NCI-H226 (cell line): ENCODE measurements at places on chromosomes 3 and 15.

DNA sequence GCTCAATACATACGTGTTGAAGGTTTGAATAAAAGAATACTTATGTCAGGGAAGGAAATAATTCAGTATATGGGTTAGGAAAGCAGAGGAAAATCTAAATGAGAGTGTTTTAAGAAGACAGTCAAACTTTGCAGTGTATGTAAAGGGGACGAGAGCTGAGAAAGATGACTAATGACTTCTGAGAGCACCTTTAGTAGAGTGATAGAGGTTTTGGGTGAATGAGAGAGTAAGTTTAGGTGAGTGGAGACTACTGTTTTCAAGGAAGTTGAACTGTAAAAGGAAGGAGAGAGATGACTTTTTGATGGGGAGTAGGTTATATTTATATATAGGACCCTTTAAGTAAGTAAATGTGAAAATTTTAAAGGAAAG lies 9.4 kb downstream of the TBC1D23 start:
- no peak for DNase-seq

DNA sequence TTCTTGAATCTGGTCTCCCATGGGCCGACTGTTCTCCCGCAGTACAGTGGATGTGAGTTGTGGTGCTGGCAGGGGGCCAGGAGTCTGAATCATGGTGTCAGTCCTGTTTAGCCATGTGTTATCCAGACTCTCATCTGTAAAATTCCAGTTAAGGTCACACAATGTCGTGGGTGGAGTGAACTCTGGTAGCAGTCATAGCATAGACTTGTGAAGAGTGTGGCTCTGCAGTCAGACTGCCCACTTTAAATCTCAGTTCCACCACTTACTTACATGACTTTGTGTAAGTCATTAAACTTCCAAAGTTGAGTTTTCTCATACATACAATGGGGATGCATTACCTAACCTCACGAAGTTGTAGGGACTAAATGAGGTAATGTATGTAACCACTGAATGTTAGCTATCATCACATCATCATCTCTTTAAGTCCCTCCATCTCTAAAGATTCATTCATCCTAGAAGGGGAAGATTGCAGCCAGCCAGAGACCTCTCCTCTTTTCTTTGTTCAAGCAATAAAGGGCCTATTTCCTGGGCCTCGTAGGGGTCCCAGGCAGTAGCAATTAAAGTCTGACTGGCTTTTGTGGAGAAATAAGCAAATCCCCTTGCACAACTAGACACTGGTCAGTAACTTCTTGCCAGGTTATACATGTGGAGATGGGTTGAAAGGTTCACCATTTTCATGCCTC lies 93.9 kb downstream of the PCCB start:
- peak; percentile 55 for DNase-seq

DNA sequence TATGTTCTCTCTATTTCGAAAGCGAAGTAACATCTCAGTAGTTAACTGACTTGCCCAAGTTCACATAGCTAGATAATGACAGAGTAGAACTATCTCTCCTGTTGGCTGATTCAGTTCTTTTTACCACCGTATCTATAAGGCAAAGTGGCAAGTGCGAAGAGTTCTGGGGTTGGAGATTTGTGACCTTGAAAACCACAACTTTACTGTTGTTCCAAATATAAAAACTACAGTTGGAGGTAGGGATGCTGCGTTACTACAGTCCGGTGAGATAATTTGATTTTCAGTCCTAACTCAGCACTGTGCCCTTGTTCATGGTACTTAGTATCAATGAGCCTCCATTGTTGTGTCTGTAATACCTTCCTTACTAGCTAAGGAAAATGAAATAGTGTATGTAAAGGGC lies 71.2 kb upstream of the GOLGA8B start:
- no peak for DNase-seq

- DNase-seq = no peak
Observed at GRCh38 chr3:8520816-8521403, 19.3 kb downstream of the LMCD1 start.

GRCh38 chr3:13235079-13235478 lies 161.8 kb upstream of the IQSEC1 start:
- no peak for DNase-seq

DNA sequence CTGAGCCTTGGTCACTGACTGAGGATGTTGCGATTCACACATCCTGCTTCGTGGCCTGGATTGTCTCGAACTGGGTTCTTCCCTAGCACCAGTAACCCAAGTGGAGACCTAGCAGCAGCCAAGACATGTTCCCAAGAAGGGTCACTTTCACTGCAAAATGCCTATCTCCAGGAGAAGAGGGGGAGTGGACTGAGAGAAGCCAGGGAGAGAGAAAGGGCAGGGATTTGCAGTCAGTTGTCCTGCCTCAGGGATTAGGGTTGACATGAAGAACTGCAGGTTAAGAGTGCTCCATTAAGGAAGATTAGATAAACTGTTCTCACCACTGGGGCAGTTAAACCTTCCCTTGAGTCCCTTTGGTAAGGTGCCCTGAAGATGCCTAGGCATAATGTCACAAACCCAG lies 5.7 kb upstream of the CD276 start:
- no peak for DNase-seq

DNA sequence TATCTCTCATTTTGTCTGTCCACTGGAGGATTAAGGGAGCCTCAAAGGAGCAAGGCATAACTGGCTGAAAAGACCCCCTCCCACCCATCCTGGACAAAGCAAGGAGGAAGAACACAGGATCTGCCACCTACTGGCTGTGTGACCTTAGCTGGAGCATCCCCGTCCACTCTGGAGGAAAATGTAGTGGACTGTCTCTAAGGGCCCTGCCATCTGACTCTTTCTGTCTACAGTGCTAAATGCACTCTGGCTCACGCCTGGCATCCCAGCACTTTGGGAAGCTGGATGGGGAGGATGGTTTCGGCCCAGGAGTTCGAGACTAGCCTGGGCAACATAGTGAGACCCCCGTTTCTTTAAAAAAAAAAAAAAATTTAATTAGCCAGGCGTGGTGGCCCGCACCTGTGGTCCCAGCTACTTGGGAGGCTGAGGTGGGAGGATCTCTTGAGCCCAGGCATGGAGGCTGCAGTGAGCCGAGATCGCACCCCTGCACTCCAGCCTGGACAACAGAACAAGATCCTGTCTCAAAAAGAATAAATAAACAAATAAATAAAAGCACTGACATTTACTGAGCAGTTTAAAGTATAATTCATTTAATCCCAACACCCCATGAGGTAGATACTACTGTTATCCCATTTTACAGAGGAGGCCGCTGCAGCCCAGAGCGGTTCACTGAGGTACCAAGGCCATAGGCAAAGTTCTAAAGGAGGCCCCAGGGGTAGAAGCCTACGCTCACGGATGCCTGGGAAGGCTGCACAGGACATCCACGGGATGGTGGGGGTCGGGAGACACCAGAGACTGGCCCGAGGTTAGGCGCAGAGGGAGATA lies 1.1 kb downstream of the TBC1D2B start:
- no peak for DNase-seq

GRCh38 chr3:30368978-30369377 lies 237.4 kb upstream of the TGFBR2 start:
- peak; percentile 16 for DNase-seq

- no peak for DNase-seq
Observed at GRCh38 chr3:98982351-98982750, 80.9 kb upstream of the DCBLD2 start.

GRCh38 chr15:41940441-41940857 lies 31.9 kb downstream of the EHD4 start:
- DNase-seq = peak; percentile 71

DNA sequence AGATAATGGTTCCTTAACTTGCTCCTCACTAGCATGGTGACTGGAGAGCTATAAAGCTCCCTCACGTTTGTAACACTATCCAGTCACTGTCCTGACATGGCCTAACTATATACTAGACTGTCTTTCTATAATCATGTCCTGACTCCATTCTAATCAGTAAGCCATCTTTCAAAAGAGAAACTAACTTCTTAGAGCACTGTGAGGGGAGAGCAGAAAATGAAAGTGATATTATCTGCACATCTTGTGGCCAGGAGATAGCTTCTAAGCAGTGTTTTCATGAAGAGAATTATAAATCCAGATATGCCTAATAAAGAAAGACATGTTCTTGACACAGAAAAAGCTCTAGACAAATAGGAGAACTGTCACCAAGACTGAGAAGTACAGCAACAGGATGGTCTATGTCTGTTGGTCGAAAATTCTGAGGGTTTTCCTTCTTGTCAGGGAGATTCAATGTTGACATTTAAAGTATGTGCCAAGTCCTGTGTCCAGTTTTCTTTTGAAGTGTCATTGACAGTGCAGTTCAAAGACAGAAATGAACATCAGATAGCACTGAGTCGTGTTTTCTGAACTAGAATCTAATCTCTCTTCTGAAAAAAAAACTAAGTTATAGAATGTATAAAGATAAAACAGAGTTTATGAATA lies 230.6 kb upstream of the PEX5L start:
- no peak for DNase-seq

DNA sequence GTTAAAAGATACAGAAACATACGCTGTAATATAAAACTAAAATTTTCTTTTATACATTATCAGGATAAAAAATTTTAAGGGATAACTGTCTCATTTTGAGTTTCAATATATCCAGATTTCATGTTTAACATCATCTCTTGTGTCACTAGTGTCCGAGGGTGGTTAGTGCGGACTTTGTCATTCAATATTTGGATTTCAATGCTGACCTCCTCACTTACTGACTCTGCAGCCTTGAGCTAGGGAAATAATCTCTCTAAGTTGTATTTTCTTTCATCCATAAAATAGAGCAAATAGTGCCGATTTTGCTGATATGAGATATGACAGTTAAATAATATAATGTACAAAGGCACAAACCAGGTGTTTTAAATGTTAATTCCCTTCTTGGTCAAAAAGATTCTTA lies 203.2 kb downstream of the CPNE4 start:
- no peak for DNase-seq

DNA sequence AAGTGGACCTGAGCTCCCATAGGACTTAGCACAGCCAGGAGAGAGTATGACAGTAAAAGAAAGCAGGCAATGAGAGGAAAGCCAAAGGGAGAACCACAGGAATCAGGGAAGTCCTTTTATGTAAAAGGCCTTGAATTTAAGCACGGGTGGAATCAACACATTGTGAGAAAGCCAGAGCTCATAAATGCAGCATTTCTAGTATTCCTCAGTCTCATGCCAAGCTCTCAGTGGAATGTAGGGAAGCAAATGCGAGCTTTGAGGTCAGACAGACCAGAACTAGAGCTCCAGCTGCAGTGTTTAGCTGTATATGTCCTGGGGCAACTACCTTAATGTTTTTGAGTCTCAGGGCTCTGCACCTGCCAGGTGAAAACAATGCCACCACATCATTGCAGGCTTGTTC lies 132.1 kb upstream of the TRIM42 start:
- no peak for DNase-seq

DNA sequence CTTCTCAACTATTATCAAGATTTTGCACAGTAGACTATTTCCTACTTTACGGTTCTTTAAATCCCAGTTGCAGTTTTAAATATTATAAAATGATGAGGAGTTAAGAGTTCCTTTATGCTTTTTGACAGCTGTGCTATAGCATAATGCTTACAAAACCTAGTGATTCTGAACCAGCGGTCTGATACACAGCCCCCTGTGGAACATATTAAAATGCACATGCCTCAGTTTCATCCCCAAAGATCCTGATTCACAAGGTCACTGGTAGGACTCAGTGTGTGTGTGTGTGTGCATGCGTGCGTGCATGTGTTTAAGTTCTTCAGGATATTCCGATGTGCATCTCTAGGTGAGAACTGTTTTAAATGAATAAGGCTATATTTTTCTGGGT lies 330.1 kb upstream of the TPM1 start:
- DNase-seq = no peak

GRCh38 chr15:50061503-50061902 lies 57.5 kb downstream of the ATP8B4 start:
- no peak for DNase-seq

- DNase-seq = no peak
Observed at GRCh38 chr3:128706086-128706615, 19.8 kb upstream of the RAB7A start.

DNA sequence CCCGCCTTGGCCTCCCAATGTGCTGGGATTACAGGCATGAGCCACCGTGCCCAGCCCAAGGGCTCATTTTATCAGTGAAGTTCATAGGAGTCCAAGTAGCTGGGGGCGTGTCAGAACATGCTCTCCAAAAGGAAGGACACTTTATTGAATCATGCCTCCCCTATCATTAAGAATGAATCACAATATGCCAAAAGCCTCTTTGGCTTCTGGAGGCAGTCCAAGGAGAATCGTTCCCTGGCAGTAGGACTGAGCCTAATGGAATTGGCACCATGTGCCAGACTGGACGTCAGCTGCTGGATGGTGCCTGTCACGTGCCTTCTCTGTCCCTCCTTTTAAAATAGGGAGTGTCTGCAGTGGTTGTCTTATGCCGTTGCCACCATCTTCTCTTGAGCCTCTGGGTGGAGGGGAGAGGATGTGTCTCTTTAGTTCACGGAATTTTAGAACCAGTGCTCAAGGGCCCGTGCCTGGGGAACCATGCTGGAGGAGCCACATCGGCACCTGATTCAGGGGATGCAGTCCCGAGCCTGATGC lies 234.7 kb upstream of the LYSMD4 start:
- peak; percentile 80 for DNase-seq

GRCh38 chr3:188948281-188948996 lies 223.3 kb upstream of the TPRG1 start:
- DNase-seq = peak; percentile 62

DNA sequence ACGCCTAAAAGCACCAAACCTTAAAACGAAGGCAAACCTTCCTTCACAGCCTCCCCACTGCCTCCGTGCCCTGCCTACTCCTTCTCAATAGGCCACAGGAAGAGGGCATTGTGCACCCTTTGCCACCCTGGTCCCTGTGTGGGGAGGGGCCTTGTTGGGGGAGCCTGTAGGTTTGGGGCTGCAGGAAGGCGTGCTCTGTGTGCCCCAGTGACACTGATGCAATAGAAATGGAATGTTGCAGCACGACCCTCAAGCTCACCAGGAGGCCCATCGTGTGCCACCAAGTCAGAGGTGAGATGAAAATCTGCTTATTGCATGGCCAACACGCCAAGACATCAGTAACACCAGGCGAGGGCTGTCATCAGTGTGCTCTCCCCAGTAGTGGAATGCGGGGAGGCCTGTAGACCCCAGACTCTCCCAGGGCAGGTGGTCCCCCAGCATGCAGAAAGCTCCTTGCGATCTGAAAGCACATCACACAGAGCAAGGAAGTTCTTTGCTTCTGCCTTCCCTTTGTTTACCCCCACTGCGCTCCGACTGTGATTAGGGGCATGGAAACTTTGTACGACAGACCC lies 86.2 kb downstream of the ASB7 start:
- DNase-seq = no peak

- peak; percentile 66 for DNase-seq
Observed at GRCh38 chr15:63070681-63071129, 28.2 kb downstream of the TPM1 start.

DNA sequence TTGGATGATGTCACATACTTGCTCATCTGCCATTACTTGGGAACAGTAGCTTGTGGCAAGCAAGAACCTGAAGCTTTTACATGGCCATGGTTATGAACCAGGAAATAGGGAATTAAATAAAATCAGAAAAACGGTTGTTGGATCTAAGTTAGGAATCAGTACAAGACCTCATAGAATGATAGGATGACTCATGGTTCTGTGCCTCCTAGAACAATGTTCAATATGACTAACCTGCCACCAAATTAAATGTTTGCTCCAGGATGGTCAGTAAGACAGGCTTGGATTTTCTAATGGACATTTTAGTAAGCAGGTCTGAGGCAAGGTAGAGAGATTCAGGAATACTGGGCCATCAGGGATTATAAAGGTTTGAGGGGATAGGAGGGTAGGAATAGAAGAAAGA lies 218.9 kb downstream of the PLOD2 start:
- DNase-seq = no peak
